ENCODE measurements at places on chromosomes 6 and 20.

DNA sequence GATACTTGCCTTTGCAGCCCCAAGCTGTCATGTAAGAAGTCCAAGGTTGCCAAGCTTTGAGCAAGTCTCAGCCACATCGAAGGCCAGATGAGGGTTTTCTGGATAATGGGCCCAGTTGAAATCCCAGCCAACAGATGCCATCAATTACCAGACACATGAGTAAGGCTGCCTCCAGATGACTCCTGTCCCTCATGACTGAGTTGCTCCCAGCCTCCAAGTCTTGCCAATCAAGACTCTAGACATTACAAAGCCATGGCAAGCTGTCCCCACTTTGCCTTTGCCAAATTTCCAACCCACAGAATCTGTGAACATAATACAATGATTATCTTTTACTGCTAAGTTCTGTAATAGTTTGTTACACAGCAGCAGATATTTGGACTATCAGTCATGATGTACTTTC, 76.8 kb upstream of the ARMC2 start:
- DNase-seq = peak; percentile 78

- DNase-seq = no peak
These were observed 50.5 kb downstream of the HNF4A start for GRCh38 chr20:44405785-44406571.

GRCh38 chr20:16475225-16475624, 98.0 kb downstream of the KIF16B start:
- DNase-seq = no peak

DNA sequence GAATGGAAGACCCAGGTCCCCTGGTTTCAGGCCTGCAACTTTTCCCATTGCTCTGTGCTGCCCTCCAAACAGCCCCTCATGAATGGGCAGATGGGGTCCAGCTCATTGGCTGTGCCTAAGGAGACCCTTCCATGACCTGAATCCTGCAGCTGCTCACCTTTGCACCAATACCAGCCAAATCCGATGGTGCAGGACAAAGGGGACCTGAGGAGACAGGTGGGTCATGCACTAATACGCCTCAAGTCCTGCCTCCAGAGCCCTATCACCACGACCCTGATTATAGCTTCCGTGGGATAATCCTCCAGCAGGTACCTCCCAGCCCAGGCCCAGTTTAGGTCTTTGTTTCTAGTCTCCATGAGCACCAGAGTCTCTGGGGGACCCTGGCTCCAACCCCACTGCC, 16.8 kb downstream of the TREM1 start:
- no peak for DNase-seq

- DNase-seq = no peak
These were observed 6.9 kb downstream of the VGLL2 start for GRCh38 chr6:117272032-117272866.

- no peak for DNase-seq
These were observed 400.1 kb downstream of the PLCB1 start for GRCh38 chr20:8532169-8532568.

GRCh38 chr20:15921930-15922329, 651.3 kb downstream of the KIF16B start:
- DNase-seq = no peak

GRCh38 chr6:163963205-163964120, 548.9 kb downstream of the QKI start:
- no peak for DNase-seq

DNA sequence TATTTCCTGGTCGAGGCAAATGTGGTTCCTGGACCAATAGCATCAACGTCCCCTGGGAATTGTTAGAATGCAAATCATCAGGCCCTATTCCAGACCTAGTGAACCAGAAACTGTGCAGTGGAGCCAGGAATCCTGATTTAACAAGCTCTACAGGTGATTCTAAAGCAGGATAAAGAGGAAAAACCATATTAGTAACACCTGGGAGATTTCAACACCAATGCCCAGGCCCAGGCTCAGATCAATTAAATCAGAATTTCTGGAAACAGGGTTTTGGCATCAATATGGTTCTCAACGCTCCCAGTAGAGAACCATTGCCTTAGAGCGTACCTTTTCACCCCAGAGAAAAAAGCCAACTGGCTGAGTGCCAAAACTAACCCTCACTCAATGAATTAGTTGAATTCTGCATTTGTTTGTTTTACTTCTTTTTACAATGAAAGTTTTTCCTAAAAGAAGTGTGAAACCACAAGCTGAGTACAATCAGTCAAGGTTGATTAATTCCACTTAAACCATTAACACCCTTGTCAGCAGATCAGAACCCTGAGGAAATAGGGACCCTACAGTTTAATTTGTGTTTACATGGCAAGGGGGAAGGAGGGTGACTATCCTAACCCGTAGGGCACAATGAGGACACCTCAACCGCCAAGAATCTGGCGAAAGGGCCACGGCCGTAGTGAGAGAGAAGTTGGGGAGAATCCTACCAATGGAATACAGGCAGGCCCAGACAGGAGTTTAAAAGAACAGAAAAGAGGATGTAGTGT, 34.9 kb upstream of the LOC128125822 start:
- no peak for DNase-seq

DNA sequence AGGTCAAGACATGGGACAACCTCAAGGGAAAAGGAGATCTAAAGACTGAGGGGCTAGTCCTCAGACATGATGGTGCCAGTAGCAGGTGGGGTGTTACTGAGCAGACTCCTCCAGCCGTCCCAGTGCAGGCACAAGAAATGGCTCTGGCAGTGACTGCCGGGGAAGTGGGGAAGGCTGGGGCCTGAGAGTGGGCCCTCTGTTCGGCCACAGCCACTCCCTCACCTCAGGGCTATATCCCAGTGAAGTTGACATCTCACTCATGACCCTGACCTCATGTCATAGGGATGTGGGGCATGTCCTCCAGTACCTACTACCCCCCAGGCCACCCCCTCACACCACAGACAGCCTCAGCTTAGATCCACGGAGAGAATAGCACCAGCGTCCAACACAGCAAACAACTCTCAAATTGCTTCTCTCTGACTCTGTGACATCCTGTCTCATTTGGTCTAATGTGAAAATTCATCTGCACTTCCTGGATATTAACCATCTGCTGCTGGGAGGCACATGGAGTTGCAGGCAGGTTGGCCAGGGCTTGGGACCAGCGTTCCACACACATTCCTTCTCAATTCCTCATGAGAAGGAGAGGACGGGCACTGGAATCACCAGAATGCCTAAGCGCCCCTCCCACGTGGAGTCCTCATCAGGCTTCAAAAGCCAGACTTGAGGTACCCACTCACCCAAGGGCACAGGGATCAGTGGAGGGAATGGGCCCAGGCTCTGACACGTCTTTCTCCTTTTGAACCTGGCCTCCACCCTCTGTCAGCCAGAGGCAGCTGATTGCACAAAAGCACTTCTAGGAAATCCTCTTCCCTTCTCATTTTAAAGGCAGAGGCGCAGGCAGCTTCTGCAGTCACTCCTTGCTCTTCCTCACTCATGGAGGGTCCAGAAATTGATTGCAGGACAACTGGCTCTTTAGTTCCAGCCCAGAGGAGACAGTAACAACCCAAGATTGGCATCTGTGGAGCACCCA, 163.6 kb upstream of the CST7 start:
- DNase-seq = peak; percentile 84

GRCh38 chr6:159169193-159169555, at the start of gene FNDC1:
FNDC1 (plus strand) TSS chr6:159169400; CDS start chr6:159169597, 197 bp downstream.
- peak; percentile 86 for DNase-seq

DNA sequence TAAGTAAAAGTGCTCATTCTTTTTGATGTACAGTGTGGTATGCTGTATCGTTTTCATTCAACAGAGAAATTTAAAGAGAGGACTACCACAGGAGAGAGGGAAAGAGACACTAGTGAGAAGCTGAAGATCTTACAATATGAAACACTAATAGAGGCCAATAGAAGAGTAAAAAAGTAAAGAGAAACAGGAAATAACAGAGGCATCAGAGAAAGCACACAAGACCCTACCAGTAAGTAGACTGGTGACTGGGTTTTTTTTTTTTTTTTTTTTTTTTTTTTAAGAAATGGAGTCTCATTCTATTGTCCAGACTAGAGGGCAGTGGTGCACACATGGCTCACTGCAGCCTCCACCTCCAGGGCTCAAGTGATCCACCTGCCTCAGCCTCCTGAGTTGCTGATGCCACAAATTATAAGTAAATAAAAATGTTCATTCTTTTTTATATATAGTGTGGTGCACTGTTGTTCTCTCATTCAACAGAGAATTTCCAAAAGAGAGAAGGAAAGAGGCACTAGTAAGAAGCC, 18.8 kb downstream of the ELOVL4 start:
- no peak for DNase-seq

DNA sequence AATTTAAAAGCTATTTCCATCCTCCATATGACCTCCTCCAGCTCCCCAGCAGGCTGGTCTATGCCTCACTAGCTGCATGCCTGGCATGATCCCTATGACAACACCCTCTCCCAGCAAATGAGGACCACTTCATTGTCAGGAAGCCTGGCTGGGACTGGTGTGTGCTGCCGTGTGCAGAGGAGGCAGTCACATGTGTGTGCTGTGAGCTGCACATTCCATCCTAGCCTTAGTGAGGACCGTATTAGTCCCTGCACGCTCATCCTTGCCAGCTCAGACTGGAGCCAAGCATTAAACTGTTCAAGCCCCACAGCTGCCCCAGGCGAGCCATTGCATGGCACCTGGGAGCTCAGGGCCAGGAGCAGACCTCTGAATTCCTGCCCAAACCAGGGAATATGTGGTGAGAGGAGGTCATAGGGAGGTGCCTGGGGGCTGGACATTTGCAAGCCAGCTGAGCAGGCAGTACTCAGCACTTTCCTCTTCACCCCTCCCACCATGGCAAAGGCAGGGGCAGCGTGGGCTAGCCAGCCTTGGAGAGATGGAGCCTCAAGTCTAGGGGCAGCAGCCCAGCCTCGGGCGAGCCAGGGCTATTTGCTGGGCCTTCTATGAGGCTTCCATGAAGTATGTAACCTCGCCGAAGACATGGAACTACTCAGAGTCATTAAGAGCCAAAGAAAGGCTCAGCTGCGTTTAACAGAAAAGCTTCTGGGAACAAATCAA, 8.7 kb upstream of the CCN5 start:
- peak; percentile 82 for DNase-seq

GRCh38 chr6:108002365-108003221, 44.6 kb upstream of the SEC63 start:
- peak; percentile 52 for DNase-seq

- DNase-seq = no peak
These were observed 3.7 kb upstream of the KAT14 start for GRCh38 chr20:18133962-18134361.

DNA sequence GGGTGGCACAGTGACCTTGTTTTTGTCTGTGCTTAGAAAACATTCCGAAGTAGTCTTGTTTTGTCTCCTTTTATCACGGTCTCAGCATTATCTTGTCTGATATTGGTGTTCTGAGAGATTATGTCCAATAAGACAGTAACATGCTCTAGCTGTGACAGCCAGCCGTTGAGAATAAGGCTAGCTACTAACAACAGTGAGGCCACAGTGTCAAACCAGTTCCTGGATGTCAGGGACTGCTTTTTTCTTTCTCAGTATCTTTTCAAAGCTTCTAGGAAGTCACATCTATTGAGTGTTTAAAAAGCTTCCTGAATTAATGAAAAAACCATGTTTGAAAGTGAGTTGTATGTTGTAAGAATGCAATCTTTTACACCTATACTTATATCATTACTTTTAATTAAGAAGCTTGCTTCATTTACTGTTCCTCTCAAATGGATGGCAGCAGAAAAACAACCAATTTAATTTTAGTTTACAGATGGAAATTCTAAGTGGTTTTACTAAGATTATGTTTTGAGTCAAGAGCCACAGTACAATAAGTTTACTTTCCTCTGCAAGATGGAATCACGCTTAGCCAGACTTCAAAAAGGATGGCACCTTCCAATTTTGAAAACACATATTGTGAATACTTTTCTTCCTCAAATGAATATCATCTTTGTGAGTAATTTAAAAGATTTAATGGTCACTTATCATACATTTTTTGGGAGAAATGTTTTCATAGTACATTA, 53.1 kb downstream of the MAP3K7 start:
- no peak for DNase-seq

GRCh38 chr6:46305833-46306232, 135.1 kb upstream of the ENPP5 start:
- DNase-seq = no peak

- no peak for DNase-seq
These were observed 178.0 kb upstream of the SALL4 start for GRCh38 chr20:51980277-51980676.

DNA sequence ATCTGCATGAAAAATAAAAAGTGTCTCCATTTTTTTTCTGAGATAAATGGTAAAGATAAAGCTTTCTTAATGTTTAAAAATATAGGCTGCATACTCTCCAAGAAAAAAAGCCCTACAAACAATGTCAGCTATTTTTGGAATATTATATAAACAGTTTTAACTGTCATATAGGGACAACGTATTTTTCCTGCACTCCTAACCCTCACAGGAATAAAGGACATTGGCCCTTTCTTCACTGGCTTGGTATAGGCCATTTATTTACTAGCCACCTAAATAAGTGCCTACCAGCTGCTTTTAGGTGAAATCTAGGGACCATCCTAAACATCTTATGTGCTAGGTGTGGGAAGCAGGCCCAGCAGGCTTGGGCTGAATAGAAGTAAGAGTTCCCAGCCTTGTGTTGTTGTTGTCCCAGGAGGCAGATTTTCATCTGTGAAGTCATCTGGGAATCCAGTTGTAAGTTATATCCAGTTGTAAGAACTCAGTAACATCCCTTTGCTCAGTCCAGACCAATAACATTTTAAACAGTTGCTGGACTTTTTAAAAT, 21.3 kb downstream of the FOXO3 start:
- DNase-seq = no peak

DNA sequence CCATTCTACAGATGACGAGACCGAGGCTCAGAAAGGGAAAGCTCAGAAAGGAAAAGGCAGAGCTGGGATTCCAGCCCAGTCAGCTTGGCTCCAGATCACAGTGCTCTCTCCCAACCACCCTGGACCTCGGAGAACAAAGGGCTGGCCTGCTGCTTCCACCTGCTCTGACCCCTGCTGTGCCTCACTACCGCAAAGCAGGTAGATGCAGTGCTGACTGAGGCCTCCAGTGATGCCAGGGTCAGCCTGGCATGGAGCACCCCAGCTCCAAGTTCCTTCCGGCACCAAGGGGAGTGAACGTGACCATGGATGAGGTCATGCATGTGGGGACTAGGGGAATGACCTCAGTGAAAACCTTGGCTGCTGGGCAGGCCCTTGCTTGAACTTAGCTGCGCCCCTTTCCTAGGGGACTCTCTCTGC, 20.7 kb upstream of the TLDC2 start:
- no peak for DNase-seq

DNA sequence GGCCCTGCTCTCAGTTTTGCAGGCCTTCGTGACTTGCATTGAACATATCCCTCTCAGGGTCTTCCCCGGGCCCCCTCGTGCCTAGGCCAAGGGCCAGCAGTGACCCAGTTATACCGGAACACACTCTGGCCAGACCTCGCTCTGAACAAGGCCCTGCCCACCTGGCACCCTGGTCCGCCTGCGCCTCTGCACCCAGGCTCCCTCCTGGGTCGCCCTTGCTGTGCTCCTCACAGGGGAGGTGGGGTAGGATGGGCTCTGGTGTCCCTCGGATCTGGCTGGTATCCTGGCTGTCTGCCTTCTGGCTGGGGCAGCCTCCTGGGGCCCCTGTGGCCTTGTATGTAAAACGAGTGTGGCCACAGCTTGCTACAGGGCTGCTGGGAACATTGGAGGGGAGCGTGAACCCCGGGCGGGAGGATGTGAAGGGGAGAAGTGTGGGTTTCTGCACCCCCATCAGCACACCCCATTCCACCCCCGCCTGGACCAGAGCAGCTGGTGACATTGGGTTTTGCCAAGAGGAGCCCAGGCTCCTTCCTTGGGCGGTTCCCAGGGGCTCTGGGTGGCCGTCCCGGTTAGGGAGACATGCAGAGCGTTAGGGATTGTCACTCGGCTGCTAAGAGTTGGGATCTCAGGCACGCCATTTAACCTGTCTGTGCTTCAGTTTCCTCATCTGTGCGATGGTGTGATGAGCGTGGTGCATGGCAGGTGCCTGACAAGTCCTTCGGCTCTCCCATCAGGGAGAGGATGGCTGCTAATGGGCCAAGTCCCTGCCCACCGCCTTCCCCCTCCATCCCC, 17.5 kb downstream of the SRC start:
- no peak for DNase-seq

Measured in AG20443 (cell line).